ENCODE measurements at places on chromosomes 1 and 21.
A peak's percentile ranks its signal among the peaks of the same experiment; 100 is the strongest.

- DNase-seq = peak; percentile 13
Measured at GRCh38 chr1:166489670-166490436, 323.1 kb upstream of the FAM78B start.

DNA sequence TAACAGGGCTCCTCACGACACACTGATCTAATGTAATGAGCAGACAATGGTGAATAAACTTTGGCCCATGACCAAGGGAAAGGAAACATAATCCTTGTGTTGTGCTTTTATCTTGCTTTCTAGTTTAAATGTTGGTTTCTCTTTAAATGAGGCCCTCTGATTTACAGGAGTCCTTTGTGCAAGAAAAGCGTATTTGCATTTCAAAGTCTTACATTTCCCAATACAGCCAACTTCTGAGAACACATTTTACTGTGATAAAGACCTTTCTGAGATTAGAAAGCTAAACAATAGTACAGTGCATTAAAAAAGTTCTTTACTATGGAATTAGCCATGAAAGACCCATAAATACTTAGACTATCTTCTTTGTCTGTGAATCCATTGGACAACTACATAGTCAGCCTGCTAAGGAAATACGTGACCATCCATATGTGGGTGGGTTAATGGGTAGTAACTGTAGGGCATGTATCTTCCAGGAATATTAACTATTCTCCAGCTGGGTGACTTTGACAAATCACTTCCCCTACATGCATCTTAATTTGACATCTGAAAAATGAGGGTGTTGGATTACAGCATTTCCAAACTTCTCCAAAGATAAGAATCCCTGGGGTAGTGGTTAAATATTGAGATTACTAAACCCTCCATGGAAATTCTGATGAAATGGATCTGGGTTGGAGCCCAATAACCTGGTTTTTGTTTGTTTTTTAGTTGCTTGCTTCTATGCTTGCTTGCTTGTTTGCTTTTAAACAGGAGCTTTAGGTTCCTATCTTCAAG, 50.3 kb upstream of the USP1 start:
- peak; percentile 50 for DNase-seq

DNA sequence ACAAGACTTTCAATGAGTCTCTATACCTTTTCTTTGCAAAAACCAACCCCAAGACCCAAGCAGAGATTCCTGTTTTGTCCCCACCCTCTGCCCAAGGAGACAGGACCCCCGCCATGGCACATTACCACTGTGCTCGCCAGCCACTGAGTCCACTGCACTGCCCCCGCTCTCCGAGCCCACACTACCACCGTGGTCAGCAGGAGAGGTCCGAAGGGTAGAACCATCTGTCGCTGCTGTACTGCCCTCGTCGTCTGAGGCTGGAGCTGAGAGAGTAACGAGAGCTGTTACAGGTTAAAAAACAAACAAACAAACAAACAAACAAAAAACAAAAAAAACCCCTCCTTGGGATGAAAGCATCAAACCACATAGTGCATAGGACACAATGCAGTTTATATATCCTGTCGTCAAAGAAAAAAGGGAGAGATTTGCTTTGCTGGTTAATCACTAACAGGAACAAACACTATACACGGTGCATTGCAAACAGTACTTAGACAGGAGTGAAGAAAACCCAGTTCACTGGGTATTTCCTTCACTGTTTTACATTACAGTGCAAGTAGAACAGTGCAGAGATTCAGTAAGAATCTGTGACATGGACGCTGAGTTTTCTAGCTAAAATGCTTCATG, 71.0 kb downstream of the UBR4 start:
- no peak for DNase-seq

GRCh38 chr1:99849744-99850458, at the start of gene AGL:
Gene AGL, plus strand, starts transcription at chr1:99850361. Its CDS starts 682 bp downstream, at chr1:99851043.
- DNase-seq = peak; percentile 79

DNA sequence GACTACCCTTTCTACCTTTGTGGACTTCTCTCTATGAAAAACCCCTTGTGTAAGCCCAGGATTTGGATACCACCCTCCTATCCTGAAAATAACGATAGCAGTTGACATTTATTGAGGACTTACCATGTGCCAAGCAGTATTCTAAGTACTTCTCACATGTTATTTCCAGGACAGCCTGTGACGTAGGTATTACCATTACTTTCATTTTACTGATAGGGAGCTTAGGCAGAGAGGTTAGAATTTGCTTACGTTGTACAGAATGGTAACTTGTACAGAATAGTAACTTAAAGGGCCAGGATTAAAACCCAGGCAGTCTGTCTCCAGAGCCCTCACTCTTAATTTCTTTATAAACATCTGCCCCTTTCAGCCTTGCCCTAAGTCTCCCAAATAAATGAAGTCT, 138.3 kb downstream of the NTMT2 start:
- DNase-seq = no peak

GRCh38 chr1:153288634-153289275, 24.0 kb downstream of the PGLYRP3 start:
- no peak for DNase-seq

DNA sequence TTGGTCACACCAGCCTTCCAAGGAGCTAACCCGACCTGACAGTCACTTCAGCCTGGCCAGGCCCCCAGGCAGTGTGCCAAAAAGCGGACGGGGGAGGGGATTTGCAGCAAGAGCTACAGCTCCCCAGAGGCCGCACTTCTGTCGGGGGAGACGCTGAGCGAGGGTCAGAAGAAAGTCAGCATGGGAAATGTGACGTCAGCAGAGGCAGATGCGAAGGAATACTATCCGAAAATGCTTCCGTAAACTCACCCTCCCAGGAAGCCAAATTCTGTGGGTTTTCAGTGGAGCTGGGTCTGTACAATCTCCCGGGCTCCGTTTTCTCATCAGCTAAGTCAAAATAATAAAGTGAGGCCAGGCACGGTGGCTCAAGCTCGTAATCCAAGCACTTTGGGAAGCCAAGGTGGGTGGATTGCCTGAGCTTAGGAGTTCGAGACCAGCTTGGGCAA, 28.5 kb upstream of the ECE1 start:
- DNase-seq = peak; percentile 81

GRCh38 chr21:40616377-40616704, 230.6 kb downstream of the DSCAM start:
- DNase-seq = peak; percentile 23

- no peak for DNase-seq
Measured at GRCh38 chr1:243497939-243498681, 242.3 kb downstream of the SDCCAG8 start.

- no peak for DNase-seq
Measured at GRCh38 chr1:167209044-167209443, 11.6 kb upstream of the POU2F1 start.

GRCh38 chr21:22743085-22743484, 1744.9 kb downstream of the NCAM2 start:
- DNase-seq = no peak

GRCh38 chr1:77783141-77783540, 3.7 kb downstream of the MIGA1 start:
- no peak for DNase-seq

GRCh38 chr1:202505356-202505755, 156.9 kb downstream of the PPP1R12B start:
- peak; percentile 81 for DNase-seq

- DNase-seq = no peak
Measured at GRCh38 chr1:110070282-110070669, 196 bp downstream of the ALX3 start.

- DNase-seq = no peak
Measured at GRCh38 chr21:41673596-41674335, 93.1 kb downstream of the RIPK4 start.

GRCh38 chr1:116907351-116907750, 2.4 kb upstream of the PTGFRN start:
- DNase-seq = no peak

DNA sequence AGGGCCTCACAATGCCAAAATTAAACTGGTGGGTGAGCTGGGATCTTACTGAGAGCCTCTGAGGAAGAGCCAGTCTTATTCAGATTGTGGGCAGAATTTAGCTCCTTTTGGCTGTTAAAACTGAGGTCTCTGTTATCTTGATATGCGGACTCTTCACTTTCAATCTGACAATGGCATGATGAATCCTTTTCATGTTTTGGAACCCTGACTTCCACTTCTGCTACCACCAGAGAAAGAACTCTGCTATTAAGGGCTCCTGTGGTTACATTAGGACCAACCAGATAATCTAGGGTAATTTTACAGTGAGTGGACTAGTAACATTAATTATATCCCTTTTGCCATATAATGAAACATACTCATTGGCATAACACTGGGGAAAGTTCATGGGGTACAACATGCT, 219.0 kb downstream of the LRRIQ3 start:
- no peak for DNase-seq

DNA sequence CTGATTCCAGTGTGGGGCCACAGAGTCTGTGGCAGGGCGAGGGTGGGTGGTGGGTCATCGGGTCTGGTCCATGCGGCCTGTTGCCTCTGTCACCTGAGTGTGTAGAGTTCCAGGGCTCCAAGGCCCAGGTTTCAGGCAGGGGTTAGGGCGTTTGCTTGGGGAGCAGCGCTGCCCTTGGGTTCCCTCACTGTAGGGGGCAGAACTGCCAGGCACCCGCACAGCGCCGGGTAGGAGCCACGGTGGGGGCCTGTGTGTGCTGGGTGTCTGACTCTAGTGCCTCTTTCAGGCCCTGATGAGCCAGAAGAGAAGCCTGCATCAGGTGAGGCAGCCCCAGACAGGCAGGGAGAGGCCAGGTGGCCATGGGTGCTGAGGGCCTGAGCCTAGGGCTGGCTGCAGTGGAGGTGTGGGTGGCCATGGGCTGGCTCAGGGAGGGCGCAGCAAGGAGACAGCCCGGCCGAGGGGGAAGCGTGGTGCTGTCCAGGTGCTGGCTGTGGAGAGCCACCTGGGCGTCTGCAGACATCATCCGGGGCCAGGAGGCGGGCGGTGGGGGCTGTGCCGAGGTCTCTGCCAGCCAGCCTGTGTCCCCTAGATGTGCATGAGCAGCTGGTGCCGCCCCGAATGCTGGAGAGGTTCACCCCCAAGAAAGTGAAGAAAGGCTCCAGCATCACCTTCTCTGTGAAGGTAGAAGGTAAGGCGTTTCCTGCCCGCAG, 72.3 kb downstream of the TRIM11 start:
- no peak for DNase-seq

- no peak for DNase-seq
Measured at GRCh38 chr1:230643908-230644307, 1.6 kb downstream of the COG2 start.

DNA sequence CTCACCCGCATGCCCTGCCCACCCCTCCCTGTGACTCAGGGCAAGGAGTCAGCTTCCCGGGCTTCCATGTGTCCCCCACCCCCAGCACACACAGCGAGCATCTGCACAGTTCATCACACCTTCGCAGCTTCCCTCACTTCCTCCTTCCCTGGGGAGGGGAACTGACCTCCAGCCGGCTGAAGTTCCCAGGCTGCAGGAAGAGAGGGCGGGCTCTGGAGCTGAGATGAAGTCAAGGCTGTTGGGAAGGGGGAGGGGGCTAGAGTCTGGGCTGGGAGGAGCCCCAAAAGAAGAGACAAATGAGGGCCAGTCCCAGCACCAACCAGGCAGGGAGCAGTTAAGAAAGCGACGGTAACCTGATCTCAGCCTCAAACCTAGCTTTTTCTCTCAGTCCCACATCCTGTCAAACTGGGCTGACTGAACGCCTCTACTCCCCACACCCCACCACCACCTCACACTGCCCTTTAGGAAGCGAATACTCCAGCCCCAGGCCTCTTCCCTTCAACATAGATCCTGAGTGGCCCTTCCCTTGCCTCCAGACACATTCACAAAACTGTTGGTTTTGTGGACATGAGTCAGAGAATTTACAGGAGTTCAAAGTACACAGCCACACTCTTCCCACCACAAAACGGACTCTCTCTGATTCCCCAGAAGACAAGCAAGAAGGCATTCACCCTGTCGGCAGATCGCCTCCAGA, 1.8 kb downstream of the RHOC start:
- DNase-seq = peak; percentile 97

GRCh38 chr1:167551362-167551761, 2.2 kb downstream of the CREG1 start:
- no peak for DNase-seq

DNA sequence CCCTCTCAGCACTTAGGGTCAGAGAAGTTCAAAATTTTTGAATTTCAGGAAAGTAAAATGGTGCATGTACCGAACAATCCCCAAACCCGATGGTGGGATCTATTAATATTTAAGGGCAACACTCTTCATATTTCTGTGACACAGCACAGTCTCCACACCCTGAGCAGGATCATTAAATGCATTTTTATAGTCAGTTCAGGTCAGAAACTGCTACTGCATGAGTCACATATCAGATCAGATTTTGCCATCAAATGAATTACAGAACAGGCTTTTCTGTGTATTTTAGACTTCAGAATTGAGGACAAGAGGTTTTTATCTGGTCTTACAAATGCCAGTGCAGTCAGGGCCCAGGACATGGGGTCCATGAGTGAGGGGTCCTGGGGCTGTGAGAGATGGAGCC, 79.2 kb downstream of the RIPK4 start:
- DNase-seq = no peak

- peak; percentile 85 for DNase-seq
Measured at GRCh38 chr1:214989341-214989740, 93.2 kb upstream of the KCNK2 start.

- no peak for DNase-seq
Measured at GRCh38 chr1:34640654-34641401, 114.0 kb upstream of the GJB5 start.

DNA sequence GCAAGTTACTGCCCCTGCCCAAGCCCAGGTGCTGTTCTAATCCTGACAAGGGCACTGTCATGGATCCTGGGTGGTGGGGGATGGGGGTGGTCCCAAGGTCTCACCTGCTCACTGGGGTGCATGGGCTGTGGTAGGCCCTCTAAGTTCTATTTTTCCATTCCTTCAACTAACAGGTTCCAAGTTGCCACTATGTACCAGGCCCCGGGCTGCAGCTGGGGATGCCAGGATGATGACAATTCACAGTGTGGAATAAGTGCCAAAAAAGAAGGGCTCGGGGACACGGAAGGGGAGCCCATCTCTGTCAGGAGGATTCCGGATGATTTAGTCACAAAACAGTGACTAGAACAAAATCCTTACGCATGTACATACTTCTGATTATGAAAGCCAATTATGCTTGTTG, 76.0 kb downstream of the STUM start:
- DNase-seq = no peak

- peak; percentile 27 for DNase-seq
Measured at GRCh38 chr1:31529999-31530684, 46.2 kb upstream of the TINAGL1 start.

- no peak for DNase-seq
Measured at GRCh38 chr21:46150491-46151121, 4.8 kb downstream of the FTCD start.

GRCh38 chr1:211577277-211577818, 1.6 kb downstream of the SLC30A1 start:
- DNase-seq = no peak

GRCh38 chr1:34726861-34727260, 28.0 kb upstream of the GJB5 start:
- DNase-seq = no peak

- no peak for DNase-seq
Measured at GRCh38 chr1:198295225-198295624, 138.4 kb downstream of the NEK7 start.

DNA sequence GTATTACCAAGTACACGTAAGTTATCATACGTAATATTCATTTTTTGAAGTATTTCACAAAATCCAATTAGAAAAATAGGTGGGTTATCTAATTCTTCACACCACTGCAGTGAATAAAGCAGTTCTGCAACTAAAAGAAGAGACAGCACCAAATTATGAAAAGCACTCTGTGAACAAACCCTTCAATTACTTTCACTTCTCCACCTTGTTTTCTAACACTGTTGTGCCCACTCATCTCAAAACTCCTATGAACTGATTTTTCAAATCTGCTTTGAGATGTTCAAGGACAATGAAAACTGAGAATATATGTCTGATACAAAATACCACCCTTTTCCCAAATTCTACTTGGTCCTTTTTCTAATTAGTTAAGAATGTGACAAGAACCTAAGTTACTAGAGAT, 39.4 kb downstream of the LTN1 start:
- DNase-seq = no peak

Measured in fibroblast of skin of abdomen (primary cell).